CD4-positive, alpha-beta T cell treated with Interleukin-12 subunit alpha and Interleukin-12 subunit beta, for 1 hour (primary cell): ENCODE measurements at places on chromosomes 1 and 21.
A peak's percentile ranks its signal among the peaks of the same experiment; 100 is the strongest.

DNA sequence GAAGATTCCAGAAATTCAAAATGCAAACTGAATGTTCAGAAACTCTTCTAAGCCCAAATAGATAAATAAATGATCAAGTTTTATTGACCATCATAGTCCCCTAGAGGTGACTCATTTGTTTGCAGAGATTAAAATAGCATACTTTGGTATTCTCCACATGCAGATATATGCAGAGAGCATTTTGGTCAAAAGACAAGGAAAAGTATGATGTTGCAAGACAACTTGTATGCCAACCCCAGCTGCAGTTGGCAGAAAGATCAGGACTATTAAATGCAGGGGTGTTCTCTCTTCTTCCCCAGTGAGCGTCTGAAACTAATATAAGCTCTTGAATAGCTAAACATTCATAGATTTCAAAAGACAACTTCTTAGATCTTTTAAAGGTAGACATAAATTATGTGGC, 404.9 kb downstream of the LTN1 start:
- no peak for DNase-seq

DNA sequence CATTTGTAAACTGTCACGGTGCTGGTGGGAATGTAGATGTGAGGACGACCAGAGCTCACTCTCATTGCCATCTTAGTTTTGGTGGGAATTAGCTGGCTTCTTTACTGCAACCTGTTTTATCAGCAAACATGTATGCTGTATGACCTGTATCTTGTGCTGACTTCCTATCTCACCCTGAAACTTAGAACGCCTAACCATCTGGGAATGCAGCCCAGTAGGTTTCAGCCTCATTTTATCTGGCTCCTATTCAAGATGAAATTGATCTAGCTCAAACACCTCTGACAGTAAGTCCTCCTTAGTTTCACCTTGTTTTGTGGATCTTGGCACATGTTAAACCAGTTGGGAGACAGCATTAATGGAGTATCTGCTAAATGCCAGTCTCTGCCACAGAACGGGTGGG, 174.6 kb downstream of the HLX start:
- no peak for DNase-seq

- DNase-seq: no peak
These were observed 118.4 kb downstream of the HIVEP3 start for GRCh38 chr1:41800311-41800829.

DNA sequence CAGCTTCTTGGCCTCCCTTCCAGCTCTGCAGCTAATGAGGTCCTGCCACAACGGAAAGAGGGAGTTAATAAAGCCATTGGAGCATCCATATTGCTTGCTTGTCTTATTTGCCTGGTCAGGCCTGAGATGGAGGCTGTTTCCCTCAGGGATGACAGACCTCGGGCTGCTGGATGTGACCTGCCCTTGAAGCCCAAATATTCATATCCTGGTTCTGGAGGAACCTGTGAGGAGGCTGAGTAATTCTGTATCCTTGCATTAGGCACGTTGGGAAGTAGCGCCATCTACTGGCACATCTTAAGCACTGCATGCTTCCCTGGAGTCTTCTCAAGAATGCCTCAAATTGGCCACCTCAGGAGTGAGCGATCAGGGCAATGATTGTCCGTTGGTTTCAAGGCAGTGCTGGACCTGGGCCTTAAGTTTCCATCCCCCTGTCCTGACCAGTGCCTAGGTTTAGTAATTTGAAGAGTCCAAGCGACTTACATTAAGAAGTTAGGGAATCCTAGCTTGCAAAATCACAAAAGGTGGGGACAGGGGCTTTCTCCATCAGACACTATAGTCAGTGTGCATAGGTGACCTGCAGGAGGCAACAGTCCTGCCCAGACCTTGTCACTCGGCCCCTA, 13.8 kb upstream of the NASP start:
- DNase-seq: peak; percentile 79

DNA sequence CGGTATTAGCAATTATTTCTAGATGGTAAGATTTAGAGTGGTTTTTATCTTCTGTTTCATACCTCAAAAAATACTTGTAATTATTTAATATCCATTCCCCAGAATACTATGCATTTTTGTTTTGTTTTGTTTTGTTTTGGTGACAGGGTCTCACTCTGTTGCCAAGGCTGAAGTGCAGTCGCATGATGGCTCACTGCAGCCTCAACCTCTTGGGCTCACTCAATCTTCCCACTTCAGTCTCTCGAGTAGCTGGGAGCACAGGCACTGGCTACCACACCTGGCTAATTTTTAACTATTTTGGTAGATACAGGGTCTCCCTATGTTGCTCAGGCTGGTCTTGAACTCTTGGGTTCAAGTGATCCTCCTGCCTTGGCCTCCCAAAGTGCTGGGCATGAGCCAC, 252.7 kb downstream of the AKT3 start:
- no peak for DNase-seq

- peak; percentile 13 for DNase-seq
These were observed 5.4 kb downstream of the HSD11B1 start for GRCh38 chr1:209710093-209710492.

DNA sequence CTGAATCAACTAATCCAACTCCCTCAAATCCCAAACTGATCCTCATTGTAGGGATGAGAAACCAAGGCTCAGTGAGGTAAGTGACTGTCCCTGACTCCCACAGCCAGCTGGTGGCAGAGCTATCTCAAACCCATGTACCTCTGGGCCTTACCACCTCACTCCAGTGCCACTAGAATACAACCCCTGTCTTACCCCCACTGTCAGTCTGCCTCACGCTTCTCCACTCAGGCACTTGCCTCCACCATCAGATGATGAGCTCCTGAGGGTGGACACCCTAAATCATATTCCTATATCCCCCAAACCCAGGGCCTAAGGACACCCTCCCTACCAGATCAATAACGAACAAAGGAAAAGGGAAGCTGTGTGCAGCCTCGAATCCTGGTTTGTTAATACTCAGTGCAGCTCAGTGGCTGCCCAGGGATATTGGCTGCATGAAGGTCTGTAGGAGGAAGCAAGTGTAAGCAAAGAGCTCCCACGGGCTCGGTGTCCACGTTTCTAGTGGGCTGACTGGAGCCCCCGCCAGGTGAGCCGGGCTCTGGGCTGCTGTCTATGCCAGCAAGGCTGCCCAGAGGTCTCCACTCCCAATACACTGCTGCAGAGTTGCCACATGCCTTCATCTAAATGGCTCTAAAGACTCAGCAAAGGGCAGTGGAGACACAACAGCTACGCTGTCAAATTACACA, 533.4 kb downstream of the MATN1 start:
- no peak for DNase-seq

- DNase-seq: no peak
These were observed 52.7 kb downstream of the PLPP3 start for GRCh38 chr1:56526571-56527174.

DNA sequence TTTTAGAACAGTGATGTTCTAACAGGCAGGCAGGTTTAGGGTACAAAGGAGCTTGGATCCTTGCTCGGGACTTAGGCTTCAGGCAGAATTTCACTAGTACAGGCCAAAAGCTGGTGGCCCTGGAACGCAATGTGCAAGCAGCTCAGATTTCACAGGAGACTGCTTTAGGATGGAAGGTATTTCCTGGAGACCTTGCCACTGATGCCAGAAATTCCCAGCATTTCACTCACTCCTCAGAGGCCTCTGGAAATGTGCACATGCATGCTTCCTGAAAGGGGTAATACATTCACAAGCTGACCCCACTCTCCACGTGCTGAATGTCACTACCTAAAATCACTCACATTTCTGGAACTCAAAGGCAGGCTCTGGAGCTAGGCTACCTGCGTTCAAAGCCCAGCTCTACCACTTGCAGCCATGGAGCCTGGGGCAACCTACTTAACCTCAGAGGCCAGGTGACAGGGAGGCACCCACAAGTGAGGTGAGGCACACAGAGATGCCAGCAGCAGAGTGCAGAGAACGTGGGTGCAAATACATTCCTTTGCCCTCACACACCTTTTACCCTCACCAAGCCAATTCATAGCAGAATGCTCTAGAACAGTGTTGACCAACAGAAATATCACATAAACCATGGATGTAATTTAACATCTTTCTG, 56.5 kb downstream of the CDC7 start:
- DNase-seq: no peak

GRCh38 chr1:24715658-24716057, 29.6 kb upstream of the CLIC4 start:
- DNase-seq: no peak

GRCh38 chr1:22969304-22969709, 3.4 kb downstream of the LACTBL1 start:
- DNase-seq: no peak

DNA sequence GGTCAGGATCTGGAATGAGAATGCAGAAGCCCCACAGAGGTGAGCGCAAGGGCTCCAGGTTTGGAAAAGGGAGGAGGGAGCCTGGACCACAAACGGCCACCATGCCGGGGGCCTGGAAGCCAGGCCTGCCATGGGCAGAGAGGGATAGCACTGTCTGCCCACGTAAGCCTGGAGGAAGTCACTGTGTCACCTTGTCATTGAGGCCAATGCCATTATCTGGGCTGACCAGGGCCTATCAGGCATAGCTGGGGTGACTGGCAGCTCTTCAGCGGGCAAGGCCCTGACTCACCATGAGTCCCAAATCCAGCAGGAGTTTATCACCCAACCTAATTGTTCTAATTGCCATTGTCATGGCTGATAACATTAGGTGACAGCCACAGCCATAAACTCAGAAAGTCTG, 84.6 kb downstream of the MATN1 start:
- no peak for DNase-seq

DNA sequence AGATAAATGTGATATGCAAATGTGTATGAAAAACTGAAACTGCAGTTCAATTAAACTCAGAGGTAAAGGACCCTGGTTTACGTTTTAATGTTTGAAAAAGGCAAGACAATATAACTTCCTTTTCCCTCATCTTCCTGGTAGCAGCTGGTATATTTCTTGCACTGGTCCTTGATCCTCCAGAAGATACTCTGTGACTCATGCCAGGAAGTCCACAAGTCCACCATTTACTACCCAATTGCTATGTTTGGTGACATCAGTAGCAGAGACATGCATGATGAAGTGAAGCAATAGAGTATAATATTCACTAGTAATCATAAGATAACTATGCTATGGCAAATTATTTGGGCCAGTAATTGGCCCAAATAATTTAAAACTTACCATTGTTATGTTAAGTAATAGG, 774.5 kb upstream of the NEGR1 start:
- no peak for DNase-seq

DNA sequence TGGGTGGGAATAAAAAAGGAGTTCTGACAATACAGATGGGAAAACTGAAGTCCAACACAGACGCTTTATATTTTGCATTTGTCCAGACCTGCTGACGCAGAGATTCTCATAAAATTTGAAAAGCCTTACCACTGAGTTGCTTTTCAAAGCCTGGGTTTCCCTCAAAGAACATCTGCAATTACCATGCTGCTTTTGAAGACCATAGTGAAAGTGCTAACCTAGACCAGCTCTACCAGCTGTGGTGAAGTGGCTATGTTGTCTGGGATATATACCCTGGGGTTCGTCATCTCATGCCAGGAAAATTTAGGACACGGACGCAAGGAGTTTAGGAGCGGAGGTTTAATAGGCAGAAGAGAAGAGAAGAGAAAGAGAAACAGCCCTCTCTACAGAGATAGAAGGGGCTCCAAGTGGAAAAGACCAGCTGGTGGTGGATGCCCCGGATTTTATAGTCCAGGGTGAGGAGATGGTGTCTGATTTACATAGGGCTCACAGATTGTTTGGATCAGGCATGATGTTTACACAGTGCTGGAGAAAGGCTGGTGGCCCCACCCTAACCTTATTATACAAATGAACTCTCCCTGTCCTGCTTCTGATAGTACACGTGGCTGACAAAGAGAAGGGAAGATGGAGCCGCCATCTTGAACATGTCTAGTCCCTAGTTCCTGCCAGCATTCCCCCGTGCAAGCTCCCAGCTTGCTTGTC, 73.8 kb downstream of the AK4 start:
- DNase-seq: no peak

DNA sequence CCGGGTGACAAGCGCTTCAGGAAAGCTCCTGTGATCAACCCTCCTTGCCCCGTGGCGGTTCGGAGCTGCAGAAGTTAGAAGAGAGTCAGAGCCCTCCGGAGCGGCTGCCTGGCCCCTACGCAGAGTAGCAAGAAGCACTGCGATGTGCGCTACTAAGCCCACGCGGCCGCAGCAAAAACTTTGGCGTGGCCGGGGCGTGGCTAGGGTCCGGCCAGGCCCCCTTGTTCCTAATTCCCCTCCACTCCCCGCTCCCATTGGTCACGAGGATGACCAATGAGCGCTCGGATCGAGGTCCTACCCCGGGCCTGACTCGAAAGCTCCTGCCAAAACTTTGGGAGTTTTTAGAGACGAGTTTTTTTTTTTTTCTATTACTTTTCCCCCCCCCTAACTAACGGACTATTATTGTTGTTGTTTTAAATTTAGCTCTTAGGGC, at the start of gene HLX:
TSS of gene HLX (plus strand) at position 368 of the 433 bp plus-strand sequence. CDS start 415 bp downstream, outside the sequence.
- DNase-seq: peak; percentile 20

DNA sequence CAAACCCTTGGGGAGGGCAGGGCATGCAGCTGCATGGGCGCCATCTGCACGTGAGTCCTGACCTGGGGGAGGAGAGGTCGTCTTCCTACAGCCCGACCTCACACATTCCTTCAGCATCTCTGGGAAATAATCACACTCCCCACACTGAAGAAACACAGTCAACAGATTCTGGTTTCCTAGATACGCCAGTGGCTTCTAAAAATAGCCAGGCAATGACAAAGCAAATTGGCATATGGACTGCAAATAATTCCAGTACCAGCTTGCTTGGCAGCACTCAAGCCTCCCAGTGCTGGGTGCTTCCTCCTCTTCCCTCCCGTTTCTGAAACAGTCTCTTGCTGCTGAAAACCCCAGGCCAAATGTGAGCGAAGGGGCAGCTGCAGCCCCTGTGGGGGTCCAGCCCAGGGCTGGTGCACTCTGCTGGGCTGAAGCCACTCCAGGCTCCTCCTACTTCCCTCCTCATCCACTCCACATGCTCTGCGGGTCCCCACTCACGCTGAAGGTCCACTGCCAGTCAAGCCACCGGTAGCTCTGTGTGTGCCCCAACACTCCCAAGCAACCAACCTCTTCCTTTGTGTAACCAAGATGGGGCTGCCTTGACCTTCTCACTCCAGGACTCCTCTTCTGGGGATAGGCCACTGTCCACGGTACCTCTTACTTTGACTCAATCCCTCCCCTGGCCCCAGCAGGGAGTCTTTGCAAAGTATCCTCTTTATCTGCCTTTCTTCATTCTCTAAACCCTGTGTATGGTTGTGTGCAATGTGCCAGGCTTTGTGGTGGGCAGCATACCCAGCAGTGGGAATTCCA, 69.0 kb downstream of the KCND3 start:
- no peak for DNase-seq

GRCh38 chr1:6065093-6065858, 19.6 kb downstream of the KCNAB2 start:
- DNase-seq: no peak

- DNase-seq: no peak
These were observed 37.0 kb upstream of the PLPPR4 start for GRCh38 chr1:99227056-99227897.

GRCh38 chr1:226535666-226536065, 12.9 kb upstream of the STUM start:
- no peak for DNase-seq

GRCh38 chr1:243933495-243933894, 83.5 kb upstream of the AKT3 start:
- no peak for DNase-seq
